ENCODE measurements at places on chromosomes 7 and 10.
A peak's percentile ranks its signal among the peaks of the same experiment; 100 is the strongest.

- no peak for DNase-seq
Measured at GRCh38 chr10:93722550-93722949, 20.2 kb upstream of the FRA10AC1 start.

GRCh38 chr10:289581-289980 is 154.3 kb downstream of the ZMYND11 start:
- DNase-seq = no peak

- DNase-seq = no peak
Measured at GRCh38 chr7:123961771-123962170, 36.7 kb downstream of the SPAM1 start.

DNA sequence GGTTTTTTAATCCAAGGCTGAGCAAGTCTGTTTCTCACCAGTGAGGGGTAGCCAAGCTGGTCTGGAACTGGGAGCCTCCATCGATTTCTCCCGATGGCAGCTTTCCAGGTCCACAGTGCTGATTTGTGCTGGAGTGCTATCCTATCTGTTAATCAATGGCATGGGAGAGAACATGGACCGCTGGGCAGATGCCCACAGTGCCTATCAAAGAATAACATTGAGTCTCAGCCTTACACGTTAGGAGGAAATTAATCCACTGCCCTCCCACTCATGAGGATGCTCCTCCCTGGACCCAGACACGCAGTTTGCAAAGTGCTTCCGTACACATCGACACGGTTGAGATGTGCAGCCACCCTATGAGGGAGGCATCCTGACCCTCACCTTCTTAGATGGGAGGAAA is 36.0 kb upstream of the CUX1 start:
- no peak for DNase-seq

- no peak for DNase-seq
Measured at GRCh38 chr7:109322833-109323232, 753.2 kb downstream of the DNAJB9 start.

- DNase-seq = no peak
Measured at GRCh38 chr10:62979921-62980320, 153.2 kb upstream of the NRBF2 start.

GRCh38 chr10:132595021-132595420 is 57.4 kb downstream of the INPP5A start:
- DNase-seq = no peak

- DNase-seq = no peak
Measured at GRCh38 chr7:48511080-48511479, 339.8 kb downstream of the ABCA13 start.

DNA sequence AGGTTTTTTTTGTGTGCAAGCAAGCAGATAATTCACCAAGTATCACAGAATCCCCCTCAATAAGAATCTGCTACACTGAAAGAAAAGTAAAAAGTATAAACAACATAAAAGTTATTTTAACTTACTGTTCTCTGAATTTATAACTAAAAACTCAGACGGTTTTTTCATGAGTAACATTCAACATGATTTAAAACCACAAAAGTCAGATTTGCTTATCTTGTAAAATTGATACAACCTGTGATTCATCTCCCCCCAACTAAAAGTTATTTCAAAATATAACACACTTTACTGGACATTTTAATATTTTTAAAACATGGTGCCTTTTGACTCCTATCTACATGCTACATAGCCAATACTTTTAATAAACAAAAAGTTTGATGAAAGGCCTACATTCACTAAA is 32.8 kb downstream of the TSPAN12 start:
- no peak for DNase-seq

DNA sequence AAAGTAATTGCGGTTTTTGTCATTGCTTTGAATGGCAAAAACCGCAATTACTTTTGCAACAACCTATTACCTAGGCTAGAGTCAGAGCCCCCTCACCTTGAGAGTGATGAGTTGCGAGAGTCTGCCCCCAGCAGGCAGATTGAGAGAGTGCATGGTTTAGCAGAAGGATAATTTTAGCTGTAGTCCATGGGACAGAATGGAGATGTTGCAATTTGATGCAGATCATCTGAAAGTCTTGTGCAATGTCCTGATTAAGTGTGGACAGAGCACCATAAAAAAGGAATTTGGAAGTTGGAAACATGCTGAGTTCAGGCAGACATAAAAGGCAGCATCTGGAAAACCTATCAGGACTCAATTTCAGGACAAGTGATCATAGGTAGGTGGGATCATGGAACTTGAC is 48.7 kb downstream of the GPR141 start:
- DNase-seq = peak; percentile 37

GRCh38 chr10:23886355-23886754 is 322.6 kb upstream of the KIAA1217 start:
- no peak for DNase-seq
